ENCODE measurements at places on chromosomes 1 and 21. TPM values are rescaled to one million over a fixed set of nuclear protein-coding genes. Genes with fewer than 3 reads are reported as not detected.
A peak's percentile ranks its signal among the peaks of the same experiment; 100 is the strongest.

The DMBX1 gene
- polyA plus RNA-seq = not detected

The UTS2 gene
- 0.05 TPM for polyA plus RNA-seq

The IFI6 gene
- 68.1 TPM for polyA plus RNA-seq

The EGLN1 gene
- polyA plus RNA-seq = 27.9 TPM

The GOLPH3L gene
- polyA plus RNA-seq = 11.4 TPM

- DNase-seq = peak; percentile 53
Measured at GRCh38 chr1:48807554-48808260, 31.0 kb upstream of the BEND5 start.

DNA sequence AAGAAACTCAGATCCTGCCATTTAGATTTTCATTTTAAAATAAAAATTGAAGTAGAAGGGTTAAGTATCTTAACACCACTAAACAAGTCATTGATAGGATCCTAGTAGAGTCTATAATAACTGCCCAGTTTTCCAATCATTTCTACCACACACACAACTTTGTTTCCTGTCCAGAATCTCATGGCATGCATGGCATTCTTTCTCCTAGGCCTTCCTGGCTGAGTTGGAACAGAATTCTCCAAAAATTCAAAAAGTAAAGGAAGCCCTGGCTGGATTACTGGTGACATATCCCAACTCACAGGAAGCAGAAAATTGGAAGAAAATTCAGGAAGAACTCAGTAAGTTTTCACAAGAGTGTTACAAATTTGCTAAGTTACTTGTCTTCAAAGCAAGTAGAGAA is 111.4 kb upstream of the BMP8A start:
- no peak for DNase-seq

- no peak for DNase-seq
Measured at GRCh38 chr1:198833706-198834503, 195.1 kb downstream of the PTPRC start.

GRCh38 chr1:9201401-9202239 is 33.0 kb upstream of the H6PD start:
- DNase-seq = no peak

- no peak for DNase-seq
Measured at GRCh38 chr1:193113258-193113991, 8.2 kb upstream of the GLRX2 start.

DNA sequence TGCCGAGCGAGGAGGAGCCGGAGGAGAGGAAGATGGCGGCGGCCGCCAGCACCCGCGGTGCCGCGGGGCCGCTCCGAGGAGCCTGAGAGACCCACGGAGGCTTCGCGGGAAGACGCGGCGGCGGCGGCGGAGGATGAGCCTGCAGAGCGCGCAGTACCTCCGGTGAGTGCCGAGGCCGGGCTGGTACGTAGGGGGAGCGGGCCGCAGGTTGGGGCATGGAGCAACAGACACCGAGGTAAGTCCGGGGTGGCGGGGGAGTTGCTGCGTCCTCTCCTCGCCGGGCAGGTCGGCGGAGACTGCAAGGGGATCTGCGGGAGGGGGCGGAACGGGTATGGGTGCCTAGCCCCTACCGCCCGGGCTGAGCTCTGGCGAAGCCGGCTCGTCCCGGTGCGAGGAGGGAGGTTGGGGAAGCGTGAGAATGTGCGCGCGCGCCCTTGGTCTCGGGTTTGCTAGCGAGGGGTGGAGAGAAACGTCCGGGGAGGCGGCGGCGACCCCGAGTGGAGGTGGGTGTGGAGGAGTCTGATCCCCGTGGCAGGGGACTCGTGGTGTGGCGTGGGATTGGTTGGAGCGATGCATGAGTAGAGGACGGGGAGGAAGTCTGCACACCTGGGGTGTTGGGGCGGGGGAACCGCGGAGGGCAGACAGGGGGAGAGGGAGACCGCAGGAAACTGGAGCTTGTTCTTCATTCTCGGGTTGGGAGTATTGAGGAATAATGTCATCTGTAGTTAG is at the start of gene SMG7:
TSS of gene SMG7 (plus strand) at position 12 of the 729 bp plus-strand sequence. CDS start at position 134, 122 bp downstream.
- no peak for DNase-seq

DNA sequence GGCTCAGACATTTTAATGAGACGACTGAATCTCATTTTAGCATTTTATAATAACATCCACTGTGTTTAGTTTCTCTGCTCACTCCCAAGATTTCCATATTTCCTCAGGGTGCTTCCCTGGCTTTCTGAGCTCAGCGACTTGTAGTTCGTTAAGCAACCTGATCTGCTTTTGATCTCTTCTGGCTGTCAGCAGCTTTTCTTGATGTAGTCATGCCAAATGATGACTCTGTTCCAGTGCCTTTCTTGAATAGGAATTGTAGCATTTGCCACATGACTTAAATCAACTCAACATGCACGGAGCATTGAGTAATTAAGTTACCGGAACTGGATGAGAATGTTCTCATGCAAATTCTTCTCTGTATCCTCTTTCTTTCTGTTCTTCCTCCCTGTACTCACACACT is 246.1 kb downstream of the FMN2 start:
- no peak for DNase-seq

GRCh38 chr1:243394601-243395464 is 139.0 kb downstream of the SDCCAG8 start:
- no peak for DNase-seq

GRCh38 chr1:199747984-199748383 is 279.5 kb upstream of the NR5A2 start:
- no peak for DNase-seq

- DNase-seq = no peak
Measured at GRCh38 chr1:10682449-10683309, 113.8 kb downstream of the CASZ1 start.

DNA sequence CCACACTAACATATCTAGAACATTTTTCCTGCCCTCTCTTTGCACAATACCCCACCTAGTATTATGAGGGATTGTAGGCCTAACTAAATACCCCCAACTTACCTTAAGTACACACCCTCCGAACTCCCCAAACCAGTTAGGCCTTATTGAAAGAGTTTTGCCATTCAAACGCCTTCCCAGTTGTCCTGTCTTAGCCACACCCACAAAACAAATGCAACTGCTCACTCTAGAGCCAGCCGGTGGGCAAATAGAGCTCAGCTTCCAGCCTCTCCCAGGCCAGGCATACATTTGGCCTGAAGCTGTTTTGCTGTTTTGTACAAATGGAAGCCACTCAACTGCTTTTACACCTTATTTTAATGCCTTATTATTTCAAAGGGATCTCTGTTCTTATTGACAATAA is 224.2 kb upstream of the RUNX1 start:
- no peak for DNase-seq

Measured in right cardiac atrium (tissue), 5 donors.